ENCODE measurements at places on chromosomes 1 and 21.

DNA sequence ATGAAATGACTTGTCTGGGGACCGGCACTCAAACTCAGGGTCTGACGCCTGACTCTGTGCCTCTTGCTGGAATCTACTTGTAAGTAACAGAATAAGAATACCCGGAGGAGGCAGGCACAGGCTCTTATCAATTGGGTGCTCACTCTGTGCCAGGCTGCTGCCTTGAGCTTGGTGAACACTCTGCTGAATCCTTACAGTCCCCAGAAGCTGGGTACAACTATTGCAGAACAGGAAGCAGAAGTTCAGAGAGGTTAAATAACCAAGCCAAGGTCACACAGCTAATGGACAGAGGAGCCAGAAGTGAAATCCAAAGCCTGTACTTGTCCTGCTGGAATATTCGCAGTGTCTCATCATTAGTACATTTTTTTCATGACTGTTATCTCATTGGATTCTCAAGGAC, 86.0 kb downstream of the EPHB2 start:
- DNase-seq = no peak

DNA sequence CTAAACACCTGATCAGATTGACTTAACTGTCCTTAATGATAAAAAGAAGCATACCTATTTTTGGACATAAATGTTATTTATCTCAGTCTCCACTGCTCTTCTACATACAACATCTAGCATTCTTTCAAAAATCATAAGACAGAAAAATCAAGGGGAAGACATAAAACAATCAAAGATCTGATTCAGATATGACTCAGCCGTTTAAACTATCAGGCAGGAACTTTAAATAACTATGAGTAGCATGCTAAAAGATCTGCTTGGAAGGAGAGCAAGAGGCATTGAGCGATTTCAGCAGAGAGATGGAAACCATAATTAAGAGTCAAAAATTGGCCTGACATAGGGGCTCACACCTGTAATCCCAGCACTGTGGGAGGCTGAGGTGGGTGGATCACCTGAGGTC, 27.2 kb upstream of the SLC22A15 start:
- DNase-seq = no peak

DNA sequence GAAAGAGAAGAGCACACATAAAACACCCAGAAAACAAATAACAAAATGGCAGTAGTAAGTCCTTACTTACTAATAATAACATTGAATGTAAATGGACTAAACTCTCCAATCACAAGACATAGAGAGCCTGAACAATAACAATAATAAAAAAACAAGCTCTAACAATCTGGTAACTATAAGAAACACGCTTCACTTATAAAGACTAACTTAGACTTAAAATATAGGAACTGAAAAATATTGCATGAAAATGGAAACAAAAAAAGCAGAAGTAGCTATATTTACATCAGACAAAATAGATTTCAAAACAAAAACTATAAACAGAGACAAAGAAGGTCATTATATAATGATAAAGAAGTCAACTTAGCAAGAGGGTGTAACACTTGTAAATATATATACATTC, 83.1 kb upstream of the LYPLAL1 start:
- no peak for DNase-seq

DNA sequence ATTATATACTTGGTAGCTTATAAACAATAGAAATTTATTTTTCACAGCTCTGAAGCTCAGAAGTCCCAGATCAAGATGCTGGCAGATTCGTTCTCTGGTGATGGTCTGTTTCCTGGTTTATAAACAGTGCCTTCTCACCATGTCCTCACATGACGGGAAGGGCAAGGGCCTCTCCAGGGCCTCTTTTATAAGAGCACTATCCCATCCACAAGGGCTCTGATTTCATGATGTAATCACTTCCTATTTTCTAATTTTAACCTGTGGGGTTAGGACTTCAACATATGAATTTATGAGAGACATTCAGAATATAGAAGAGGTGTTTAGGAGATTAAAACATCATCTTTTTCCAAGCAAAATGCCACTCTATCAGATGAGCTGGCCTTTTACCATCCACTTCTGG, 32.1 kb upstream of the PLPPR4 start:
- DNase-seq = no peak

GRCh38 chr1:2526824-2527555, 594 bp upstream of the PANK4 start:
- DNase-seq = peak; percentile 81

DNA sequence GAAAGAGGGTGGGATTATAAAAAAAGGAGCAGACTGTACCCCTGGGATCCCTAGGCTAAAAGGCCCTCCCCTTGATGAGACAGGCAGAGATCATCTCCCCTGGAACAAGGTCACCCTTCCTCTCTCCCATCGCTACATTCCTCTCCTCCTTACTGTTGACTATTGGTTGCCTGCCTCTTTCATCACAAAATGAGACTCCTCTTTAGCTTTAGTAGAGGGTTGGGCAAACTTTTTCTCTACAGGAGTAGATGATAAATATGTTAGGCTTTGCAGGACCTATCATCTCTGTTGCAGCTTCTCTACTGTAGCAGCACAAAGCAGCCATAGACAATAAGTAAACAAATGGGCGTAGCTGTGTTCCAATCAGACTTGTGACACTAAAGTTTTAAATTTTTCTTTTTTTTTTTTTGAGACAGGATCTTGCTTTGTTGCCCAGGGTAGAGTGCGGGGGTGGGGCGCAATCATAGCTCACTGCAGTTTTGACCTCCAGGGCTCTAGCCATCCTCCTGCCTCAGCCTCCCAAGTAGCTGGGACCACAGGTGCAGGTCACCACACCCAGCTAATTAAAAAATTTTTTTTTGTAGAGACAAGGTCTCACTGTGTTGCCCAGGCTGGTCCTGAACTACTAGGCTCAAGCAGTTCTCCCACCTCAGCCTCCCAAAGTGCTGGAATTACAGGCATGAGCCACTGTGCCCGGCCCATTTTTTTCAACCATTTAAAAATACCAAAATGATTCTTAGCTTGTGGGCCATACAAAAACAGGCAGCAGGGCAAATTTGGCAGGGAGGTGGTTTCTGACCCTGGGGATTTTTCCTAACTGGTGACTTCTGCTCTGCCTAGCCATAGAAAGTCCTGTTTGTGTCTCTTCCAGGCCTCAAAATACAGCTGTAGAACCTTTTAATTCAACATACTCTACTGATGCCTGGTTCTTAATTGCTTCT, 15.1 kb downstream of the MCL1 start:
- no peak for DNase-seq

GRCh38 chr1:163794551-163794950, 472.8 kb downstream of the NUF2 start:
- no peak for DNase-seq

DNA sequence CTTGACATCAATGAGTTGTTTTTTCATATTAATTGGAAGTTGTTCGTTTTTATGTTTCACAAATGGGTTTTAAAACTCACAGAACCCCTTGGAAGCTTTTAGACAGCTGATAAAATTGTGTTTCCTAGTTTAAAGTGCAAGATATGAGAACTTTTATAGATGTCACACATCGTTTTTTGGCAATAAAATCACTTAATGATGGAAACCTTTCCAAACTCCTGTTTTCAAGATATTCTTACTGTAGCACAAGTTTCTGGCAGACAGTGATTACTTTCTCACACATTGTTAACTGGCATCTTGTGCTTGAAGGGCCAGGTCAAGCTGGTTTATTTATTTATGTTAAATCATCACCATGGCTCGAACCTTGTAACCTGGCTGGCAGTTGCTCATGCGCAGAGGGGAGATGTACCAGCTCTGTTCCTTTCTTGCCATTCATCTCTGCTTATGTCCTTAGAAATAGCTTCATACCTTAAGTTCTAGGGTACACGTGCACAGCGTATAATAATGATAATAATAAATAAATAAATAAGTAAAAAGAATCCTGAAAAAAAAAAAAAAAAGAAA, 10.2 kb upstream of the RCAN1 start:
- peak; percentile 43 for DNase-seq

DNA sequence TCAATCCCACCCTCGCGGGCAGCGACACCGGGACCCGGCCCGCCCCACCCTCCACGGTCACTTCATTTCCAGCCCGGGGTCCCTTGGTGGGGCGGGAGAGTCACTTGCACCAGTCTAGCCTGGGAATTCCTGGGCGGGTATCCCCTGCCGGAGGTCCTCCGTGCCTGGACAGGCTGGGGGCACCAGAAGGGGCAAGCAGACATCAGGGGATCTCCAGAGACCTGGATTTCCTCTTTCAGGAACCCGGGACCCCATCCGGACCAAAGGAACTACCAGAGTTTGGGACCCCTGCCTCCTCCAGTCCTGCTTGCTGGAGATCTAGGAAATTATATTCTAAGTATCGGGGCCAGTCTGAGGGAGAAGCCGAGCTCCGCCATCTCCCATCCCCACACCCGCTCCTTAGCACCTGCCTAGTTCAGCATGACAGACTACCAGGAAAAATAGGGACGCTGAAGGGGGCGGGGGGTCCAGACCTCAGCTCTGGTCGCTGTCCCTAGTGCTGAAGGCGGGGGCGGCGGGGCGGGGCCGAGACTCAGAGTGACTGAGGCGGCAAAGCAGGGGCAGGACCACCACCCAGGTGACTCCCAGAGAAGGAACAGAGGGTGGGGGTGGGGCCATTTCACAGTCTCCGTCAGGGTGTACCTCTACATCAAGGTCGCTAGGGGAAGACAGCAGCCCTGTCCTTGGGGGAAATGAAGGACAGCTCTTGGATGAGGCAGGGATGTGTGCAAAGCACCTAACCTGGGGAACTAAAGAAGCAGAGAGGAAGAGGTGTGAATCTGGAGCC, 832 bp downstream of the HCN3 start:
- DNase-seq = peak; percentile 69

GRCh38 chr1:171983584-171983983, 142.3 kb downstream of the DNM3 start:
- no peak for DNase-seq

DNA sequence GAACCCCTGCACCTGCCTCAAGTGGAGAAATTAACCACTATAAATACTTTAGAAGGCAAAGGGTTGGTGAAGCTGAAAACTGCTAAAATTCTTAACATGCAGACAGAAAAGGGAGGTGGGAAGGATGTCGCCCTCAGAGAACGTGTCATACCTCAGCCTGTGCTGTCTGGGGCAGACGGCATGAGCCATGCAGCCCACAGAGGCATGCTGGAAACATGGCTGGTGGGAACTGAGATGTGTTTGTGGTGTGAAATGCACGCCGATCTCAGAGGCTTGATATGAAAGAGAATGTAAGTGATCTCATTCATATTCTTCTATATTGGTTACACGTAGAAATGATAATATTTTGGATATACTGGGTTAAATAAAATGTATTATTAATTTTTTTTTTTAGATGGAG, 16.3 kb downstream of the AGPAT3 start:
- no peak for DNase-seq

- DNase-seq = no peak
These were observed 917 bp downstream of the RAP1A start for GRCh38 chr1:111620441-111620971.

DNA sequence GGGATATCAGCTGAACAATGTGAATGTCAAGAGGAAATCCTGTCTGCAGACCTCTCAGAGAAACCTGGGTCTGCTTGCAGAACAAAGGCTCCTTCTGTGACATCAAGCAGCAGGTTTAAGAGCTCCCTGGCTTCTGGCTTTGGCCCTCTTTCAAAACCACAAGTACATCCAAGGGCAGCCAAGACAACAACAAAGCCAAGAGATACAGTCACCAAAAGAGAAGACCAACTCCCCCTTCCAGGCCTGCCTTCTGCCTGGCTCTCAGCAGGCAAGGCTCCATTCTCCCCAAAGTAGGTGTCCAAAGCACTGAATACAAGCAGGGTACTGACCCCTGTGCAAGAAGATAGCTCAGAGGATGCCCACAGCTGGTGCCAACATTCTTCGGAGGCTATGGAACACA, 11.5 kb downstream of the BCAR3 start:
- peak; percentile 55 for DNase-seq

DNA sequence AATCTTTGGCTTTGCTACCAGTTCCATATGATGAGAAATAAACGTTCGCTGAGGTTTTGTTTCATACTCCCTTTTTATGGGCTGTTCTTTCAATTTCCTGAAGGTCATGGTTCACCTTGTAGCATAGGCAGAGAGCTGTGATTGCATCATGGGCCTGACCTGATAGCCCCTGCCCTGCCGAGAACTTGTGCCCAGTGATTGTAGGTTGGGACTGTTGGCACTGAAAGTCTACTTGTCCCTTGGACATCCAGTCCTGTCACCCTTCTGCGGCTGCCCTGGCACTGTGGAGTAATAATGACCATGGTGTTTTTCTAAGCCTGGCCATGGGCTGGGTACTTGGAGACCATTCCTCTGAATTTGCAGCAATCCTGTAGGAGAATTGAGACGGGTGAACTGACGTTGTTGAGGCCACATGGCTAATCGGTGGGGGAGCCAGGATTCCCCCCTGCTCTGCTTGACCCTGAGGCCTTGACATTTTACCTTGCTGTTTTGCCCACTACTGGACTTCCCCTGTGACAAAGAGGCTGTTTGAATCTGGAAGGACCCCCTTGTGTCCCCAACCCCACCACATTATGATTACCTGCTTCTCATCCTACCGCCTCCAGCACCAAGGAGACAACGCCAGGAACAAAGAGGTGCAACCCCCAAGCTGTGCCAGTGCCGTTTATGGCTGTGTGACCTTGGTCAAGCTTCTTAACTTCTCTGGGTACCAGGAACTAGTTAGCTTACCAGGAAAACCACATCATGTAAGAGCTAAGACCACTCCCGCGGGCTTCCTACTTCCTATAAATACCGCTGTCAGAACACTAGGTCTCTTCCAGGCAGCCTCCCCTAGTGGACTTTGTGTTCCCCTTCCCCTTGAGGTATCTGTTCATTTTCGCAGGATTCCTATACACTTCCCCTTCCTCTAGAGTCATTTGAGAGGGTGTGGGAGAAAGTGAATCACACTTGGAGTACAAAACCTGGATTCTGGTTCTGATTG, 23.4 kb downstream of the SESN2 start:
- no peak for DNase-seq

- DNase-seq = peak; percentile 30
These were observed 14.0 kb downstream of the ARHGEF16 start for GRCh38 chr1:3468236-3469103.

GRCh38 chr1:212430955-212431394, 1.7 kb upstream of the NENF start:
- no peak for DNase-seq

DNA sequence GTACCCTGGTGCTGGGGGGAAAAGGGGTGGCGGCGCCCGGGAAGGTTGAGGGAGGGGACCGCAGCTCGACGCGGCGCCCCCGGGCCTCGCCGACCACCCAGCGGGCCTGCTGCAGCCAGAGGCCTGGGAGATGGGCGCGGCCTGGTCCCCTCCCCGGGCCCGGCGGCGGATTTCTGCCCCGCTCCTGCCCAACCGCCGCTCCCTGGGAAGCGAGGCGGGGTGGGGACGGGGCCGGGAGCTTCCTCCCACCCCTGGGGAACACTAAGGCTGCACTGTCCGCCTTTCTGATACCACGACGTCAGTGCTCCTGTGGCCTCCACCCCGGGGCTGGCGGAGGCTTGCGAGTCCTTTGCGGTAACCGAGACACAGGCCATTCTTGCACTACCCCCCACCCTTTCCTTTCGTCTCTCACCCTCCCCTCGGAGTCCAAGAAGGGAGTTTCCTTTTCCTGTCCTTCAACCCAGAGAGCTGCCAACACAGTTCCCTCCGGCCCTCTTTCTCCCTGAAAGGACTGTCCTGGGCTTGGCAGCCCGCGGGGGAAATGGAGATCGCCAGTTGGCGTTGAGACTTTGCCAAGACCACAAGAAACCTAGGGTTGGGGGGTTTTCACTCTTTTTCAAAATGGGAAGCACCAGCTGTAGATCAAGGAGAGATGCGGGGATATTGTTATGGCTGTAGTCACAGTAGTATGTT, 742 bp downstream of the SH3GLB1 start:
- DNase-seq = peak; percentile 76

GRCh38 chr1:183129921-183130690, 56.0 kb upstream of the LAMC2 start:
- DNase-seq = no peak

Measured in Right ventricle myocardium superior (tissue), 1 donor.